ENCODE measurements at places on chromosomes 1 and 21.

DNA sequence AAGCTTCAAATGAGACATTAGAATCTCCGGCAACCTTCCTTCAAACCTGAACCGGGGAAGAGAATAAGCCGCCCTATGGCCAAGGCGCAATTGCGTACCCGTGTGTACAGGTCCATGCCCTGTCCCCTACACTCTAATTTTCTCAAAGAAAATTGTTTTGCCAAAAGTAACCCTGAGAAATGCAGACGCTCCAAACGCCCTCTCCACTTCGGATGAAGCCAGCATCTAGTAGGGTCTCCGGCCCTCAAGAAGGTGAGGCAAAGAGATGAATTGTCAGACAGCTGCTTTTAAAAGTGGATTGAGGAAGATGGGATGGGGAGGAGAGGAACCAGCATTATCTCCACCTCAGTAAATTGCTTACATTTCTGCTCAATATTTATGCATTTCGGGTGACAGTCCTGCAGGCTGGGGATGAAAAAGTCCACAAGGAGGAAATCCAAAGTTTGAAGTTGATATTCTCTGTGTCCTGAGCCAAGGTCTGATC lies 630 bp upstream of the LHX9 start:
- DNase-seq: no peak

DNA sequence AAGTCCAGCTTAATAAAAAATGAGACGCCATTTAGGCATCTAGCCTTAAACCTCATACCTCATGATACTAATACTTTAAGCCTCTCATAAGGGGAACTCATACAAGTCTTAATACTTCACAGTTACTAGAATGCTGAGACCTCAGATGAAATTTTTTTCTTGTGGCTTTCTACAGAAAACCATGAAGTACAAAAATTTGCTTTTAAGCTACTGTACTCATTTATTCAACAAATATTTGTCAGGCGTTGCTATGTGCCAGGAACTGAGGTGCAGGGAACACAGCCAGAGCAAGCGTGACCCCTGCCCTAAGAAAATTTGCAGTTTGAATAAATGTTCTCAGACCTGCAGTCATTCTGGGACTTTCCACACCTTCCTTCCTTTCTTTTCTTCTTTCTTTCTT lies 150.6 kb downstream of the MRPL39 start:
- no peak for DNase-seq

DNA sequence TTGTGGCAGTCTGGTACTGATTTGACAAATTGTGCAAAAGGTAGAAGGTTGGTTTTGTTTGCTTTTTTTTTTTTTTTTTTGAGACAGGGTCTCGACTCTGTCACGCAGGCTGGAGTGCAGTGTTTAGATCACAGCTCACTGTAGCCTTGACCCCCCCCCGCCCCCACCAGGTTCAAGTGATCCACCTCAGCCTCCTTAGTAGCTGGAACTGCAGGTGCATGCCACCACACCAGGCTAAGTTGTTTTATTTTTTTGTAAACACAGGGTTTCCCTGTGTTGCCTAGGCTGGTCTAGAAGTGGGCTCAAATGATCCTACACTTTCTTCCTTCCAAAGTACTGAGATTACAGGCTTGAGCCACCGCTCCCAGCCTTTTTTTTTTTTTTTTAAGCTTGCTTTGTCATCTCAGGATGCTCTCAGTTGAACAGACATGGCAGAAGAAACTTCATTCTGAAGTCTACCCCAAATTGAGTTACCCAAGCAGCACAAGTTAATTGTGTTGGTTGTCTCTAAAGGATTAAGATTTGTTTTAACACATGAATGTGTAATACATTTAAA lies 8.2 kb downstream of the KDM1A start:
- DNase-seq: no peak

GRCh38 chr1:32411261-32411660 lies 17.0 kb upstream of the BSDC1 start:
- no peak for DNase-seq

DNA sequence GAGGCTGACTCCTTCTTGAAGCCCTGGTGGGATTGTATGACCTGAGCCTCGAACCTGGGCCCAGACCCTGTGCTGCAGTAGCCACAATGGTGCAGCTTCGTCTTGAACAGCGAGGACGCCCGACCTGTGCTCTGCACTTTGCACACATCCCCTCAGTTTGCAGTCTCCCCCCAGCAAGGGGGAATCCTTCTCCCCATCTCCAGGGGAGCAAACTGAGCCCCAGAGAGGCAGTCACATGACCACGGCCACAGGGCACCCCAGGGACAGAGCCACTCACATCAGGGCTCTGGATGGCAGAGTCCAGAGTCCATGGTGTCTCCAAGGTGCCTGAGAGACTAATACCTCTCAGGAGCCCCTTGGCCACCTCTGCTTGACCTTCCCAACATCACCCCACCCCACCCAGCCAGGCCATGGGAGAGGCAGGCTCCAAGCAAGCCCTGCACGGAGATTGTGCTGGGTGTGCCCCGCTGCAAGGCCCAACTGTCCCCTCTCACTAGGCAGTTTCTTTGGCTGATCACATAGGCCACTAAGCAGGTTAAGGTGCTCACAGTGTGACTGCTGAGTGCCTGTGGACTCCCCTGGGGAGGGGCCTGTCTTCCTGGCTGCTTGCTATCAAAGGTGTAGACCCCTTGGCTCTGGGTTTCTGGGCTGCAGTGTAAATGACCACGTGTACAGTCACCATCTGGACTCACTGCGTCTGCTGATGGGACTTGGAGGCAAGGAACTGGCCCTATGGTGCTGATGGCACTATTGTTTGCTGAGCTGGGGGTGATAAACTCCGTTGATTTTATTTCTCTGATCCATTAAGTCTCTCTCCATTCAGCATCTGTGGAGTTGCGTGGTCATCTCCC lies 398.1 kb downstream of the MATN1 start:
- DNase-seq: no peak

GRCh38 chr1:219985169-219985568 lies 56.8 kb upstream of the SLC30A10 start:
- no peak for DNase-seq

Measured in right lung (tissue), 10 donors.